ENCODE measurements at places on chromosomes 11 and 22.

GRCh38 chr11:108929241-108929640 lies 264.4 kb downstream of the DDX10 start:
- peak; percentile 63 for DNase-seq

DNA sequence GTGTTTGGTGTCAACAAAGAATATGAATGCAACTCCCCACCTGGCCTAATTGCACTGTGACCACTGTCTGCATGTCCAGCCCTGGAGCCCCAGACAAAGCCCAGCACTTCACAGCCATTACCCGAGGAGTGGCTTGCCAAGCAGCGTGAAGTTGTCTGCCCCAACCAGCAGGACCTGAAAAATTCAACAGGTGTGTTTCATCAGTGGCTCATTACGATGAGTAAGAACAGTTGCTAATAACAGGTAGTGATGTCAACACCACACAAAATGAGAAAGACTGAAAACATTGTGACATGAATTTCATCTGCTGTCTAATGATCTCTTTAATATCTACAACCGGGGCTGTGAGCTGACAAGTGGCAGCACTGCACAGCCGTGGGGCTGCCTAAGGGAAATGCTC lies 10.3 kb downstream of the MRPL21 start:
- no peak for DNase-seq

- DNase-seq = peak; percentile 55
Measured at GRCh38 chr11:34633990-34634693, 13.2 kb downstream of the EHF start.

DNA sequence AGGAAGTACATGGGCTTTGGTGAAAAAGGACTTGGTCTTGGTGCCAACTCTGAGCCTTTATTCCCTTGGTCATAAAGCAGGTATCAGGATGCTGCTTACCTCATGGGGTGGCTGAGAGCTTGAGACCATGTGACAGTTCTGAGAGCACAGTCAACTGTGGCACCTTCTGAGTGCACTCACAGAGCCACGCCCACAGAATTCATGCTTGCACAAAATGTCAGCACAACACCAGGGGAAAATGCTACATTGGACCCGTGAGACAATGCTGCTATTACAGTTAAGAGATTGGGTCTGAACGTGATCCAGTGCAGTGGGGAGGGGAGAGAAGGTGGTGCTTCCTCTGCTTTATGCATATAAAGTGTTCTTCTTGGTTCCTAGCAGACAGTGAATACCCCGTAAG lies 79.5 kb upstream of the SPON1 start:
- DNase-seq = peak; percentile 87

- no peak for DNase-seq
Measured at GRCh38 chr11:82599836-82600235, 133.8 kb downstream of the FAM181B start.

- DNase-seq = peak; percentile 49
Measured at GRCh38 chr11:72237112-72237931, 6.7 kb downstream of the PHOX2A start.

- DNase-seq = no peak
Measured at GRCh38 chr11:82895437-82896091, 4.7 kb downstream of the PRCP start.

DNA sequence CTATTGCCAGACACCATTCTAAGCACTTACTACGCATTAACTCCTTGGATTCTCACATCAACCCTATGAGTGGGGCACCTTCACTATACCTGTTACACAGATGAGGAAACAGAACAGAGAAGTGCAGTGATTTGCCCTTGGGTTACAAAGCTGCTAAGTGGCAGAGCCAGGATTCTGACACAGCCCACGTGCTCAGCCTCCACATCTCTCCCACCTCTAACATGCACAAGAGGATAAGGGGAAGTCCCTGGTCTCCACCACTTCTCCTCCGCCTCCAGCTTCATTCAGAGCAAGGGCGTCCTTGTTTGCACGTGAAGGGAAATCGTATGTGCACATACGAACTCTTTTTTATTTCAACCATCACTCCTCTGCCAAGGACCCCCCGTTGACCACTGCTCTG lies 53.7 kb downstream of the CDON start:
- DNase-seq = no peak

DNA sequence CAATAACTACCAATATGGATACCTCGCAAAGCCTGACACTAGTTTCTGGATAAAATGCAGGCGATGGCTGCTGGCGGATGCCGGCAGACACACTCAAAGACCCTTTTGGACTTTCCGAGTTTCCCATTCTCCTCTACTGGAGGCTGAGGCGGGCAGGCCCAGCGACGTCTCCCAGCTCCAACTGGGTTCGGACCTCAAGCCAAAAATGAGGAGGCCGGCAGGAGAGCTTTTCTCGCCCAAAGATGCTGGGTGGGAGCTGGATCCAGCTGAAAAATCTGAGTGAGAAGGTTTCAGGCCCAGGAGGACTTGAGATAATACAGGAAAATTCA lies 428 bp upstream of the FEZ1 start:
- no peak for DNase-seq

- DNase-seq = no peak
Measured at GRCh38 chr22:44311855-44312170, 938 bp downstream of the SHISAL1 start.

- DNase-seq = no peak
Measured at GRCh38 chr22:42946546-42947198, 68.3 kb downstream of the PACSIN2 start.

- no peak for DNase-seq
Measured at GRCh38 chr11:117201658-117202305, 2.6 kb downstream of the TAGLN start.

DNA sequence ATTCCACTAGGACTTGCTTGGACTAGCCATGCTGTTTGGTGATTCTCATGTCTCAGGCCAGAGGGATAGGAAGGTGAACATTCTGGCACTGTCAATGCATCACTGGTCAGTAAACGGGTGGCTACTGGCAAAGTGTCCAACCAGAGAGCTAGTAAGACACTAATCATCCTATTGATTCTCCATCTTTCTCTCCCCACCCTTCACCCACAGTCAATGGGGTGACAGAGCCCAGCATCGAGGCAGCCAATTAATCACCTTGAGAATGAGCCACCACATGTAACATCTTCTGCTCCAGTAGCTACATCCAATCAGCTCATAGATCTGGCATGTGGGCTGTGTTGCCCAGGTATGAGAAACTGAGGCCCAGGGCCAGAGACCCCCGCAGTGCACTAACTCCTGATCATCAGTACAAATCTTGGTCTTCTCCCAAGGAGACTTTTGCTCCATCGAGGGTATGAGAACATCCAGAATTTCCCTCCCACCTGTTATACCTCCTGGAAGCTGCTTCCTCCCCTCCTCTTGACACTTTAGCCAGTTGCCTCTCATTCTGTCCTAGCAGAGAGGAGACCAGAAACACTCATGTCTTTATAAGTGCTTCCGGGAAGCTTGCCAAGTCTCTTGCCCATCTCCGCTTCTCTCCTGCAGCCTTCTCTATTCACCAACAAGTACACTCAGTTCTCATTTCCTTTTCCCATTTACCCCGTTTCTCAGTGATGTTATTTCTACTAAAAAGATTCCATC lies 17.0 kb downstream of the HTR3A start:
- peak; percentile 91 for DNase-seq

- DNase-seq = peak; percentile 94
Measured at GRCh38 chr22:38766076-38766777, 10.4 kb upstream of the SUN2 start.

DNA sequence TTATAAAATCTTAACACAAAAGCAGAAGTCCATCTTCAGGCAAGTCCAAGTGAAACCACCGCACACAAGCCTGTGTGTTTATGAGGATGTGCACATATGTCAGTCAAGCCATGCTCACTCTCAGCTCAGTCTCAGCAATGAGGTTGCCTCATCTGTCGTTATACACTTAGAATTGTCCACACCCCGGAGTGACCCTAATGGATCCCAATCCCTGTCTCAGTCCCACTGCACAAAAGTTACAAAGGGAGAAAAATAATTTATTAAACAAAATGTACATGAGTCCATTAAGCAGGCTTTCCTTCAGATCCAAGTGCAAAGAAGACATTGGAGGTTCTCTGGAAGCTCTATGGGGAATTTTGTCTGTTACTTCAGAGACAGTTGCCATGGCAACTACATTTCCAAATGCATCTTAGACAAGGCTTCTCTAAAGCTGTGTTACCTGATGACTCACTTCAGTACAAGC lies 24.4 kb downstream of the OR8B12 start:
- DNase-seq = peak; percentile 56

- DNase-seq = peak; percentile 95
Measured at GRCh38 chr11:20844630-20845029, 175.2 kb downstream of the NELL1 start.

- DNase-seq = peak; percentile 90
Measured at GRCh38 chr11:1573077-1573902, 1.2 kb upstream of the DUSP8 start.

DNA sequence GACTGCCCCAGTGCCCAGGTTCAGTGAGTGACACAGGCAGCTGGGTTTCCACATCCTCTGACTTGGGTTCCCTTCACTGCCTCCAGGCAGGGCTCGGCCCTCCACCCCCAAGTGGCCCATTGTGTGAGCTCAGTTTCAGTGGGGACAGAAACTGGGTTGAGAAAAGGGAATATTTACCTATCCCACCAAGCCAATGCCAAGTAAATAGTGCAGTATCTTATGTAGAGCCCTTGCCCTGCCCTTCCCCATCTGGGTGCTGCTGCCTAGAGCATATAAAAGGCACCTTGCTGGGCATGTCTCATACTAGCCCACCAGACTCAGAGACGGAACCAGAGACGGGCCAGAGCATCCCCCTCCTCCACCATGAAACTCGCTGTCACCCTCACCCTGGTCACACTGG lies at the start of gene SCGB1A1:
SCGB1A1 (plus strand) TSS at position 301 of the 400 bp plus-strand sequence; CDS start at position 364, 63 bp downstream.
- no peak for DNase-seq

- DNase-seq = peak; percentile 92
Measured at GRCh38 chr11:61609980-61610366, 29.1 kb upstream of the SYT7 start.

DNA sequence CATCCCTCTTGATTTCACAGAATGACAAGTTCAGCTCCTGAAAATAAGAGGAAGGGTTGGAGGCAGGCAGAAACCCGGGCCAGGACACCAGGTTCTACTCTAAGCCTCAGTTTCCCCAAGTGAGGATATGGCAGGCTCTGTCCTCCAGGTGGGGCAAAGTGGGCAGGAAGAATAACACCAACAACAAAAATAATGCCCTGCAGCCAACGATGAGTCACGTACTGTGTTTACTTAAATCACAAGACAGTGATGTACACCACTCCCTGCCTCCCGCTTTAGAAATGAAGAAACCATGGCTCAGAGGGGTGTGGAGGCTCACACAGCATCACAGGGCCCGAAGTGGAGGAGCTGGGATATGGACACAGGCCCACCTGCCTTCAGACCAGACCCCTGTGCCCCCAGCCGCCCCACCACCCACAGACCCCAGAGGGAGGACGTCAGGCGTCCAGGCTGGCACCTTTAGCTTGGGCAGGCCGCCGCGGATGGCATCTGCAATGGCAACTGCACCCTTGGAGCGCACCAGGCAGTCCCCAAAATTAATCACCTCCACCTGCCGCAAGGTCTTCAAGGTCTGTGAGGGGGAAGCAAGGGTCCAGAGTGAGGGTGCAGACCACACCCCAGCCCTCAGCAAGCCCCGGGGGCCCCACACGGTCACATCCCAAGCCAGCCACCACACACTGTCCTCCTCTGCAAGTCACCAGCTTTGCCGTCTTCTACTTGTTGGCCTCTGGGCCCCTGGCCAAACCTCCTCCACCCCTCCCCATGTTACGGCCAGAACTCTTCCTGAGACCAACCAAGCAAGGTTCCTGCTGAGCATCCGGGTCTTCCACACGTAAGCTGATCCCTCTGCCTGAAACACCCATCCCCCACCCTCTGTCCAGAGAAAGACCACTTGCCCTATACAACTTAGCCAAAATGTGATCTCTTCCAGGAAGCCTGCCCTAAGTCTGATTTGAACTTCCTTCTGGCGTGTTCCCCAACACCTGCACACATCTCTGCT lies 15.8 kb upstream of the CHADL start:
- DNase-seq = peak; percentile 64

GRCh38 chr22:40609216-40609615 lies 27.3 kb downstream of the MRTFA start:
- no peak for DNase-seq

DNA sequence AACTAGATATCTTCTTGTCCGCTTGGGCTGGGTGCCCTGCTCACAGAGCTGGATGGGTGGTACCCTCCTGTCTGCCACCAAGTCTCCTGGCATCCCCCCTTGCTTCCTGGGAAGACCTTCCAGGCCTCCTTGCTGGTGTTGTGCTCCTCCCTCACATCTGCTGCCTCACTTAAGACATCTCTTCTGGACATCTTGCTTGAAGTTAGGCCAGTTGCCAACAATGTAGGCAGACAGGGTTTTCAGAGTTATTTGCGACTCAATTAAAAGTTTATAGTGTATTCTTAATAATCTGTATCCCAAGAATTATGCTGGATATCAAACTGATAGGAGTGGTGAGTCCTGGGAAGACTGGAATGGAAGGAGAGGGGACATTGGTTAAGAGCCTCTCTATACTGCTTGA lies 64.0 kb upstream of the TNRC6B start:
- no peak for DNase-seq

DNA sequence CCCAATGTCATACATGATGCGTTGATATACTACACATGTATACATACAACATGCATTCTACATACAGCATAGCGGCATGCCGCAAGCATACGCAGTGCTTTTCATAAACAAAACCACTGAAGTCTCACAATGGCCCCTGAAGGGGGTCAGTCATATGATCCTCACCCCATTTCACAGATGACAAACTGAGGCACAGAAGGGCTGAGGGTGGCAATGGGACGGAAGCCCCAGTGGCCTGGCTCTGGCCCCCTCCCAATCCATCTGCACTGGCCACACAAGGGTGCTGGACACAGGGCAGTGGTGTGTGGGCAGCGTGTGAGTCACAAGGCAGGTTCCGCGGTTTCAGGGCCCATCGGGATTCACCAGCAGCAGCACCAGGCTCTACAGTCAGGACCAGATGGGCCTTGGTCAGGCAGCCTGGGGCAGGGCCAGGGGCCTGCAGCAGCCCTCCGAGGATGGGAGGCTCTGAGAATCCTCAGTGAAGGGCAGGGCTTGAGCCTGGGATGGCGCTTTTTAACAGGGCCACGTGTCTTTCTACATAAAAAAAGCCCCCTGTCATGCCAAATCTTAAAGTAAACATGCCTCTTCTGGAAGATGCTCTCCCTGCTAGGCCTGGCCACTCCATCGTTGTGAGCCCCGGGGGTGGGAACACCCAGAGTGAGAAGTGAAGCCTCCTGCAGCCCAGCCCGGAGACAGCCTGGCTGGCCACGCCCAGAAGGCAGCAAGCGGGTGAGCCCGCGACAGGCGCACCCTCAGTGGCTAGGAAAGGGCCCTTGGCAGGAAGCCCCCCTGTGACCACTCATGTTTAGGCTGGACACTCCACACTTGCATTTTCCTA lies 206.5 kb downstream of the CTTN start:
- no peak for DNase-seq

GRCh38 chr11:2583605-2583958 lies 116.2 kb downstream of the KCNQ1OT1 start:
- DNase-seq = no peak

GRCh38 chr11:45803971-45804760 lies 783 bp upstream of the SLC35C1 start:
- peak; percentile 82 for DNase-seq

GRCh38 chr11:66347425-66348276 lies at the start of gene B4GAT1:
TSS of gene B4GAT1 (minus strand) at chr11:66347629. CDS start at chr11:66347545, 84 bp downstream.
- DNase-seq = peak; percentile 96

GRCh38 chr11:17280494-17281127 lies 4.1 kb downstream of the NUCB2 start:
- DNase-seq = no peak
